AG04449 (cell line): ENCODE measurements at places on chromosomes 4 and X.

- DNase-seq, result no peak
Measured at GRCh38 chr4:86948276-86948675, 13.5 kb downstream of the AFF1 start.

GRCh38 chr4:178752954-178753525, 1310.8 kb upstream of the AGA start:
- no peak for DNase-seq

DNA sequence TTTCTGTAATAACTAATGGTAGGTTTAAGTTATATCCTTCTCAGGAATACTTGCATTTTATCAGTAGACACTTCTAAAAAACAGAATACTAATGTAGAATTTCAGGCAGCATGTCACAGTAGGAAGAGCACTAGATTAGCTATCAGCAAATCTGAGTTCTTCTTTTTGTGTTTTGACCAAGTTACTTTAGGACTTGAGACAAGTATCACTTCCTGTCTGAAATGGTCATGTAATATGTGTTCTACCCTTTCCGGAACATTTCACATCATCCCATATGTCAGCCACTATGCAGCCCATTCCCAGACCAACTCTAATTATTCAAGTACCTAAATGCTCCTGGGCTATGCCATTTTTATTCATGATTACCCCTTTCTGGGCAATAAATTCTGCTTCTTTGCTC, 401.8 kb upstream of the RPS6KA3 start:
- no peak for DNase-seq

DNA sequence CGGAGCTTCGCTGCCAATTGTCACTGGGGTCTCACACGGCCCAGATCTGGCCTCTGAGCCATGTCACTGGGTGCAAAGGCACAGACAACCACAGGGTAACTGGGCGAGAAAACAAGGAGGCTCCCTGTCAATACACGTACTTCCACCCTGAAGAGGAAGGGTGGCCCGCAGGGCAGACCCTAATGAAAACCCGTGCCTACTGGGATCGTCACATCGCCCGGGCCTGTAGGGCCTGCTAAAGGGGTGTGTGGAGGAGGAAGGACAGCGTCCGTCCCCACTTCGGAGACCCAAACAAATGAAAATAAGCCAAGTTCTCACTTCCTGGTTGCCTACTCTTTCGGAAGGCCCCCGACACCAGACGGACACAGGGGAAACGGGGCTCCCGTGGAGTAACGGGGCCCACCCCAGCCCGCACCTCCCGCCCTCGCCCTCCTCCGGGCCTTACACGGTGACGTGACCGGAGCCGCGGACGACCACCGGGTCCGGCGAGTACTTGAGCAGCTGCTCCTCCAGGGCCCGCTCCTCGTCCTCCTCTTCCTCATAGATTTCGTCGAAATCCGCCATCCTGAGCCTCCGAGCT, 578 bp downstream of the CHIC2 start:
- DNase-seq, result no peak

DNA sequence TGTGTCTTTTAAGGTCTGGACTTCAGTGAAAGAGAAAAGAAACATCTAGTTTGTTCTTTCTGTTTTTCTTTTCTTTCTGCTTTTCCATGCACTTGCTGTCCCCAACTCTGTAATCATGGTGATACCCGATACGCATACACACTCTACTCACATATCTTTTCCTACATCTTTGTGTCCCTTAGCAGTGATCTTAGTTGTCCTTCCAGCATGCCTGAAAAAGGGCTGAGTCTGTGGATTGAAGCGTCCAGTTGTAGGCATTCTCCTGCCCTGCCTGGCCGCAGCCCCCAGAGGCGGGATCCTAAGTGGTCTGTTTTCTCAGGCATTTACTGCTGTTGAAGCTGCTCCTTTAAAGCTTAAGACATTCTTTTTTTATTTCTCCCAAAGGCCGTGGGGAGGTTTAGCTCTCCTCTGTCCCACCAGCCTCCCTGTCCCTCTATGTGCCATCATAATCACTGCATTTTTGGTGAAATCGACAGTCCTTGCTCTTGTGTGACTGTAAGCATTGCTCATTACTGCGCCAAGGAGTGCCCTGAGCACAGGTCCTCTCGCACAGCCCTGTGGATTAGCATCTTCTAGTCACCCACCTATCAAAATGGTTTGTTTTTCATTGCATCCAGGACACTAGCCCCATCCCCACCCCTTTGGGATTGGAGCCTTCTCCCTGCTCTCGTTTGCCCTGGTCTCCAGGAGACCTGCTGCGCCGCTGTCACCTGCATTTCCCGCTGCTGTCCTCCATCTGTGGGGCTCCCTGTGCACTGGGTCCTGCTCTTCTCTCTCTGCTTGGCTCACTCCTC, 4.4 kb downstream of the RGS12 start:
- DNase-seq, result no peak
